ENCODE measurements at places on chromosomes 12 and 14. TPM values are rescaled to one million over a fixed set of nuclear protein-coding genes. Genes with fewer than 3 reads are reported as not detected.

MEG3 gene
- polyA plus RNA-seq = 92.2 TPM

CLECL1 gene
- polyA plus RNA-seq = 0.37 TPM

KCNC2 gene
- polyA plus RNA-seq = not detected

DPPA3 gene
- not detected for polyA plus RNA-seq

SMCO2 gene
- not detected for polyA plus RNA-seq

TC2N gene
- 12.1 TPM for polyA plus RNA-seq

RIMBP2 gene
- 1.7 TPM for polyA plus RNA-seq

C1QL4 gene
- polyA plus RNA-seq = not detected

TRIP11 gene
- 6.9 TPM for polyA plus RNA-seq

TECPR2 gene
- polyA plus RNA-seq = 6.1 TPM

PIWIL1 gene
- not detected for polyA plus RNA-seq

AKAP5 gene
- polyA plus RNA-seq = 0.11 TPM

TRIM9 gene
- 1.0 TPM for polyA plus RNA-seq

E2F7 gene
- 0.01 TPM for polyA plus RNA-seq

MYH6 gene
- 0.18 TPM for polyA plus RNA-seq

BATF gene
- 1.2 TPM for polyA plus RNA-seq

PROX2 gene
- polyA plus RNA-seq = not detected

CD163 gene
- 123 TPM for polyA plus RNA-seq

KCNK10 gene
- not detected for polyA plus RNA-seq

ANO2 gene
- 11.7 TPM for polyA plus RNA-seq

PPP1R36 gene
- 0.89 TPM for polyA plus RNA-seq

AMN gene
- polyA plus RNA-seq = 12.3 TPM

SYNDIG1L gene
- 0.10 TPM for polyA plus RNA-seq

PTGR2 gene
- polyA plus RNA-seq = 3.2 TPM

KRT86 gene
- not detected for polyA plus RNA-seq

TSPAN9 gene
- 29.7 TPM for polyA plus RNA-seq

SLC16A7 gene
- polyA plus RNA-seq = 6.1 TPM

OS9 gene
- polyA plus RNA-seq = 176 TPM

OTUB2 gene
- 0.24 TPM for polyA plus RNA-seq
